ENCODE measurements at places on chromosomes 13 and 19.

DNA sequence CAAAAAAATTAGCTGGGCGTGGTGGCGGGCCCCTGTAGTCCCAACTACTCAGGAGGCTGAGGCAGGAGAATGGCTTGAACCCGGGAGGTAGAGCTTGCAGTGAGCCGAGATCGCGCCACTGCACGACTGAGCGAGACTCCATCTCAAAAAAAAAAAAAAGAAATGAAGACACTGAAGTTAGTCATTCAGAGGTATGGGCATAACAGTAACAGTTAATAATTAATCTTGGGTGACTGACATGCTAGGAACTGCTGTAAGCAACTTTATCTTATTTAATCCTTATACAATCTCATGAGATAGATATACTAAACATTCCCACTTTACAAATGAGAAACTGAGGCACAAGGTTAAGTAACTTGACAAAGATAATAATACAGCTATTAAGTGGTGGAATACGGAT lies 4.9 kb downstream of the SKA3 start:
- DNase-seq = no peak

- no peak for DNase-seq
Observed at GRCh38 chr19:7833225-7834099, 3.4 kb downstream of the EVI5L start.

DNA sequence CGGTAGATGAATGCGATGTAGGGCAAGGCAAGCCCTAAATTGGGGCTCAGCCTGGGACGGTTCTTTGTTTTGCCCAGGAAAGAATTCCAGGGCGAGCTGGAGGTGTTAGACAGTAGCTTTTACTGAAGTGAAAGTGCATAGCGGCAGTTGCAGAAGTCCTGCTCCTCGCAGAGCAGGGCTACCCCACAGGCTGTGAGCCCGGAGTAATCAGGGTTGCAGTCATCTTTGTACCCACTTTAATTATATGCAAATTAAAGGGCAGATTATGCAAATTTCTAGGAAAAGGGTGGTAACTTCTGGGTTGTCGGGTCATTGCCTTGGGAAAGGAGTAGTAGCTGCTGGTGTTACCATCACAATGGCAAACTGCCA lies 30.5 kb downstream of the VAV1 start:
- DNase-seq = no peak

DNA sequence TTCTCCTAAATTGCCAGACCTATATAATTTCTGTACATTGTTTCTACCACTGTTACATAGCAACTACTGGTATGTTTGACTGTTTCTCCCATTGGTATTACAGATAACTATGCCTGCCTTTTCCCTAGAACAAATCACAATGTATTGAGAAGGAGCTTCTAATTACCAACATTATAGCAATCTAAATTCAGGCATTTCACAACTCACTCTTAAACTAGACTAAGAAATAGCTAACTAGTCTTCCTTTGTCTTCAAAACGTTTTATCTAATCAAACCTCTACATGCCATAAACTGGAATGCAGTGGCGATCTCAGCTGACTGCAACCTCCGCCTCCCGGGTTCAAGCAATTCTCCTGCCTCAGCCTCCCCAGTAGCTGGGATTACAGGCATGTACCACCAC lies 18.2 kb downstream of the RBM26 start:
- DNase-seq = no peak

GRCh38 chr19:18086590-18087138 lies at the start of gene IL12RB1:
IL12RB1 (minus strand) TSS chr19:18086934; CDS start chr19:18086823, 111 bp downstream.
- DNase-seq = no peak

GRCh38 chr13:41588899-41589298 lies 131.5 kb downstream of the RGCC start:
- DNase-seq = no peak

DNA sequence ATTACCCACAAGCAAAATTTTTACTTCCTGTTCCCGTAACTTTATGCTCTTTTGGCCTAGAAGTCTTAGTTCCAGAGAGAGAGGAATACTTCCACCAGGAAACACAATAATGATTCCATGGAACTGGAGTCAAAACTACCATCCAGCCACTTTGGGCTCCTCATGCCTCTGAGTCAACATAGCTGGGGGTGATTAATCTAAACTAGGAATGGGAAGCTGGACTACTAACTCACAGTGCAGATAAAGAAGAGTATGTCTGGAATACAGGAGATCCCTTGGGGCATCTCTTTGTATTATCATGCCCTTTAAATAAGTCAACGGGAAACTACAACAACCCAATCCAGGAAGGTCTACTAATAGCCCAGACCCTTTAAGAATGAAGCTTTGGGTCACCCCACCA lies 8.9 kb upstream of the ELF1 start:
- no peak for DNase-seq

GRCh38 chr13:39148513-39148961 lies 110.3 kb downstream of the NHLRC3 start:
- DNase-seq = no peak

- peak; percentile 72 for DNase-seq
Observed at GRCh38 chr19:50162988-50163387, at the start of gene IZUMO2. IZUMO2 (minus strand) TSS chr19:50163281; CDS start chr19:50163194, 87 bp downstream.

GRCh38 chr19:1102407-1103131 lies 1.2 kb upstream of the GPX4 start:
- no peak for DNase-seq

- no peak for DNase-seq
Observed at GRCh38 chr13:26526702-26527216, 30.7 kb upstream of the WASF3 start.

- DNase-seq = no peak
Observed at GRCh38 chr13:50406831-50407230, 391.6 kb downstream of the KCNRG start.

- peak; percentile 28 for DNase-seq
Observed at GRCh38 chr13:84605927-84606326, 723.7 kb upstream of the SLITRK1 start.

DNA sequence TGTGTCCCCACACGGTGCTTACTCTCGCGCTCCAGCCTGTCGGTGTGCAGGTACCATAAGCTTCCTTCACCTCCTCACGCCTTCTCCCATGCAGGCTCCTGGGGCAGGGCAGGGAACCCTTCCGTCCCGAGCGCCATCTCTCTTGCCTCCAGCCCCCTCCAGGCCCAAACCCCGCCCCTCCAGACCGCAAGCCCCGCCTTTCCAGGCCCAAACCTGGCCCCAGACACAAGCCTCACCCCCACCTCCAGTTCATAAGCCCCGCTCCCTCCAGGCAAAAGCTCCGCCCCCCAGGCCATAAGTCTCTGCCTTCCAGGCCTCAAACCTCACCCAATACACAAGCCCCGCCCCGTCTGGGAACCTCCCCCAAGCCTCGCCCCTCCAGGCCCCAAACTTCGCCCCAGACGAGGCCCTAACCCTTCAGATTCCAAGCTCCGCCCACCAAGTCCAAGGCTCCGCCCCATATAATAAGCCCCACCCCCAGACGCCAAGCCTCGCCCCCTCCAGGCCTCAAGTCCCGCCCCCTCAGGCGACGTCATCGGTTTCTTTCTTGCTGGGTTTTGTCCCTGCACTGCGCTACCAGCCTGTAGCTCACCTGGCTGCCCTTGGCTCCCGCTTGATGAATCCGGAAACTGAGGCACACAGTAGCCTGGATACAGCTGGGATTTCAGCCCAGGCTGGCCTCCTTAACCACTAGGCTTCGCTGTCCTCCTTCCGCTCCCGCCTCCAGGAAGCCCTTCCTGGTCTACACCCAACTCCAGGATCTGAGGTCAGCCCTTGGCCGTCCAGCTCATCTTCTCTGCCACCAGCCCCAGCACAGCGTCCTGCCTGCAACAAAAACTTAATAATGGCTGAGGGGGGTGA lies 16.1 kb downstream of the MKNK2 start:
- peak; percentile 99 for DNase-seq

- DNase-seq = no peak
Observed at GRCh38 chr13:82751206-82751605, 1131.1 kb downstream of the SLITRK1 start.

Data from WTC11 (cell line).